ENCODE measurements at places on chromosomes 2 and 18.

DNA sequence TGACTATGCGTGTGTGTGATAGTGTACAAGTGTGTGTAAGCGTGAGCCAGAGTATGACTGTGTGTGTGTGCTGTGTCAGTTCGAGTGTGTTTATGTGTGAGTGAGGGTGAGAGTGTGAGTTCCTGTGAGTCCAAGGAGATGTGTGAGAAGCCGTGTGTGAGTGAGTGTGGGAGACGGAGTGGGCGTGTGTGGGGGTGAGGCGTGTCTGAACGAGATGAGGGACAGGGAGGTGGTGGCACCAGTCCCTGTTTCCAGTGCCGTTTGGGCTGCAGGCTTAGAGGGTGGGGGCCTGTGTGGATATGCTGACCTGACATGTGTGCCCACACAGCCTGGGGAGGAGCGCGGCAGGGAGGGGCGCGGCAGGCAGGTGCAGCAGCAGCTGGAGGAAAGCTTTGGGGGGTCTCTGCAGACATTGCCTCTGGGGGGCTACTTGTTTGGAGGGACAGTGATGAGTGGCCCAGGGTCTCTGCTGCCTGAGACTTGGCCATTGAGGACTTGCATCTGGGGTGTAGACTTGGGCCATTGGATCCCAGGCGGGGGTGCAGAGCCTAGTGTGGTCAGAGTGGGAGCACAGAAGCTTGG is 41.6 kb downstream of the GLI2 start:
- DNase-seq: no peak

DNA sequence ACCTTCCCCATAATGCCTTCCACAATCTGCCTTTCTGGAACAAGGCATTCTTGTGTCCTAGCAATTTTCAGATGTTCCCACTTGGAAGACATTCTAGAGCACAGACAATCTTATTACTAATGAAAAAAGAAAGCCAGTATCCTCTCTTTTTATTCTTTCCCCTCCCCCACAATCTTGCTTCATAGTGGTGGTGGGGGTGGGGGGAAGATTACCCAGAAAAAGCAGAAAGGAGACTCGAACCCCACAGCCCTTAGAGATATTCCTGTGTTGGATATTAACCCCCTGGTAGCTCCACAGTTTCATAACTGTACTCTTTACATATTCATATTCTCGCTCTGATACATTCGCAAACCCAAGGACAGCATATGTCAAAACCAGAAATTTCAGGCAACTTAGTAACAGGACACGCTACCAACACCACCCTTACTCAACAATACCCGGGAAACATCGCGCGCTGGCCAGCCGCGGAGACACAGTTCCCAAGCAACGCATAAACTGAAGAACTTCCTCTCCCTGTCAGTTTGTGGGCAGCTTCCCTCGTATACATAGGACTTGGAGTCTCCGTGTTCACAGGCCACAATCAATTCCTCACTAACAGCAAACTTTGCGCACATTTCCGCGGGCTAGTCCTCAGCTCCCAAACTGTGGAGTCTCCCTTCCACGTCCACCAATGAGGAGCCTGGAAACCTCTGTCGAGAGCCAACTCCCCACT is 793 bp downstream of the NR4A2 start:
- peak; percentile 49 for DNase-seq

DNA sequence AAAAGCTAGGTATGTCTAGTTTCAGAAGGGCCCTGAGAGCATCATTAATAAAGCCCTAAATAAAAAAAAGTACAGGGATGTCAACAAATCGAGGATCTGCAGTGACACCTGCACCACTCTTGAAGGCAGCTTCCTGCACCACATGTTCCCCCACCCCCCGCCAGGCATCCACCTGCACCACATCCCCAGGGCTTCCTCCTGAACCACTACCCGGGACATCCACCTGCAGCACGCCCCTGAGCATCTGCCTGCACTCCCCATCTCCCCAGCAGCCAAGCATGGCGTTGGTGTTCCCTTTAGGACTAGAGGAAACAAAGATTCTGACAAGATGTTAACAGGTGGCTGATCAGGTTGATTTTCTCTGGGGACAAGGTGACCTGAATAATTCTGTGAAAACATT is 55.2 kb downstream of the DLGAP1 start:
- DNase-seq: no peak

GRCh38 chr2:168241208-168241607 is 6.2 kb downstream of the STK39 start:
- DNase-seq: peak; percentile 17

DNA sequence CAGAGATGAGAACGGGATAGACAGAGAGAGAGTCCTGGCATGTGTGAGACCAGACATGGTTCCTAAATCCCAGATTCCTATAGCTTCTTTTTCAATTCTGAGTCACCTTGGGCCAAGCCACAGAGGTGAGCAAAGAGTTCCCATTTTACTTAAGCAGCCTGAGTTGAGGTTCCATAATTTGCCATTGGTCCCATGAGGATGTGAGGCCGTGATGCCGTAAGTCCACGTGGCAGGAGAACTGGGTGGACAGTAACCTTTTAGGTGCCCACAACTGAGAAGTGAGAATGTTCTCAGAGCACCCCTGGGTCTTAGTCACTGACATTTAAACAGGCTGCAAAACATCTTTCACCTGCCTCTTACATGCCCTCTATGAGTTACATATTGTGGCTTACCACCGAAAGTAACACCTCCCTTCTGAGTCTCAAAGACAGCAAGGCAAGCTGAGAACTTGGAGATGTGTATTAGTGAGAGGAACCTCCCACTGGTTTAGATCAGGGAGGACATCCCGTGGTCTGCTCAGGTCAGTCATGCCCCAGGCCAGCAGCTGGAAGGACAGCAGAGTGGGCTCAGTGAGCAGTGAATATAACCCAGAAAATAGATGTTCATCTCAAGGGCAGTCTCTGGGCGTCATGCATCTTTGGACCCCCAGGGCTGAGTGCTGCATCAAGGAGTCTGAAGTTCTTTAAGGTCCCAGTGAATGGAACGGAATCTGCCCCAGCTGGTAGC is 127.9 kb upstream of the LGALSL start:
- DNase-seq: peak; percentile 75

DNA sequence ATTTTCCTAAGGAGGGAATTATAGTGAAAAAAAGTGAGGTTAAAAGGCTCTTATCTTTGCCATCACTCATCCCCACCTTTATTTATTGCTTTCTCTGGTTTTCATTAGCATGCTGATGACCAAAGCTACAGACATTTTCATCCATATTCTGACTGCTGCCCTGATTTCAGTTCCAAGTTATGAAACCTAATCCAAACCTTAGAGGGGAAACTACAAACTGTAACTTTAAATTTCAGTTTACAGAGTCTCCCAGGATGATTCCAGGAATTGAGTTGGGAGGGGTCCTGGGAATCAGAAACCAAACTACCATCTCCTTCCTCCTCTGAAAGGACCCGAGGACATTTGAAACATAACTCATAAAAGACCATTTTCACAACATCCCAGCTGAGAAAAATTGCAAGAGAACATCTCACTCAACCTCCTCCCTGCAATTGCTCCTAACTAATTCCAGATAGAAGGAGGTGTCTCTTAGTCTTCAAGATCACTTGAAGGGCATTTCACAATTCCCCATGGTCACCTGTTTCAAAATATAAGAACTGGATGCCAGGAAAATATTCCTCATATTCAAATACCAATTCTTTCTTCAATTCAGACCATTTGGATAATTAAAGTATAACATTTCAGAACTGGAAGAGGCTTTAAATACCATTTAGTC is 520.6 kb downstream of the TNS1 start:
- DNase-seq: no peak

- no peak for DNase-seq
These were observed 25.4 kb downstream of the PSTPIP2 start for GRCh38 chr18:46046688-46047087.

DNA sequence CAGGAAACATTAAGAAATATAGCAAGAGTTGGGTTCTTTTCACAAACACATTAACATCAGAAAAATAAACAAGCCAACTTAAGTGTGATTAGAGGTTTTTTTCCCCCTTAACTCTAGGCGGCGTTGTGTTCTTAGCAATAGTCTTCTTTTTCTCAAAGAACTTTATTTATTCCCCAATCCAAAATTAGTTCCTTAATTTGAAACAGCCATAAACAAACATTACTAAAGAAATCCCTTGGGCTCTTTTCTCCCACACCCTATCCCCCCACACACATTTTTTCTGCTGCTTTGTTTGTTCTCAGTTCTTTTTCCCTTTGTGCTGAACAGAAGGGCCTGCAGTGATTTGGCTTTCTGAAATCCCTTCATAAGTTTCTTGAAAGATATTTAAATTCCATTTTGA is 13.2 kb upstream of the MYO1B start:
- no peak for DNase-seq

GRCh38 chr2:163736433-163737189 is 803 bp upstream of the FIGN start:
- no peak for DNase-seq

DNA sequence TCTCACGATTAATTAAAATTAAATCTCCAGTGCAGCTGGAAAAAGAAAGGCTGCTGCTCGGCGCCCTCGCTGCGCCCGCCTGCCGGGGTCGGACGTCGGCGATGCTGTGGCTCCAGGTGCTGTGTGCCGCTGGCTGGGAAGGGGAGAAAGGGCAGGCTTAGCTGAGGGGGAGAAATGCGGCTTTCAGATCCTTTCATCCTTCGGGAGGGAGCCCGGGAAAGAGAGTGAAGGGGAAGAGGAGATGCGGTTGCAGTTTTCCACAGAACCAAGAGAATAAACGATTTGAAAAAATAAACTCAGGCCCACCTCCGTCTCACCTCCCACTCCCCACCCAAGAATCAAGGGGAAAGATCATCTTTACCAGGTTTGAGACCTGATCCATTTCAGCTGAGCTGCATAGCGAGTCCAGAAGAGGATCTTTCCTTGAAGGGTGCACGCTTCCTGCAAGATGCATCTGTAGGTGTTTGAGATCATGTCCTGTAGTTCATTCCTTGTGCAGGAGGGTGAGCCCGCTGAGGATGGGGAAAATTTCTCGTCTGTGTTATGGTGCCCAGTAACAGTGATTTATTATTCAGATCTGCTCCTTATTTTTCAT is 495 bp downstream of the TMEM169 start:
- no peak for DNase-seq

DNA sequence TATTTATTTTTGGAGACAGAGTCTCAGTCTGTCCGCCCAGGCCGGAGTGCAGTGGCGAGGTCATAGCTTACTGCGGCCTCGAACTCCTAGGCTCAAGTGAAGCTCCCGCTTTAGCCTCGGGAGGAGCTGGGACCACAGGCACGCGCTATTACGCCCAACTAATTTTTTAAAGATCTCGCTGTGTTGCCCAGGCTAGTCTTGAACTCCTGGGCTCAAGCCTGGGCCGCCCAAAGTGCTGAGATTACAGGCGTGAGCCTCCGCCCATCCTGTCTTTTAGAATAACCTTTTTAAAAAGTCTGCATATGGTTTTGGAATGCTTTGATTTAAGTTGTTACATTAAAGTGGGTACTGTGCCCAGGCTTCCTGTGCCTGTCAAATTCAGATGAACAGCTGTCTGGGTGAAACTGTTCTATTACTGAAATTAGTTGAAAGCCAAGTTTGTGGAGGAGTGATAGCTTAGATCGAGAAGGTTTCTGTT is 944 bp downstream of the RAB3GAP1 start:
- DNase-seq: peak; percentile 43

- DNase-seq: no peak
These were observed 113.6 kb downstream of the CELF4 start for GRCh38 chr18:37452015-37452414.

DNA sequence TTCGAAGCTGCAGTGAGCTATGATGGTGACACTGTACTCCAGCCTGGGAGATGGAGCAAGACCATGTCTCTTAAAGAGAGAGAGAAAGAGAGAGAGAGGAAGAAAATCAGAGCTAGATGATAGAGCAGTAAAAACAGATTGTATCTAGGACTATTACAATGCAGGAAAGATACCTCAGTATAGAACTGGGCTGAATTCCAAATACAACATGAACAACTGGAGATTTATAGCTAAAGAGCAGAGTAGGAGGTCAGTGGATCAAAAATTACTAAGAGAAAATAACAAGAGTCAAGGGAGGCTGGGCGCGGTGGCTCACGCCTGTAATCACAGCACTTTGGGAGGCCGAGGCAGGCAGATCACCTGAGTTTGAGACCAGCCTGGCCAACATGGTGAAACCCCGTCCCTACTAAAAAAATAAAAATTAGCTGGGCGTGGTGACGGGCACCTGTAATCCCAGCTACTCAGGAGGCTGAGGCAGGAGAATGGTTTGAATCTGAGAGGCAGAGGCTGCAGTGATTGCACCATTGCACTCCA is 100.7 kb upstream of the MSH6 start:
- DNase-seq: no peak

DNA sequence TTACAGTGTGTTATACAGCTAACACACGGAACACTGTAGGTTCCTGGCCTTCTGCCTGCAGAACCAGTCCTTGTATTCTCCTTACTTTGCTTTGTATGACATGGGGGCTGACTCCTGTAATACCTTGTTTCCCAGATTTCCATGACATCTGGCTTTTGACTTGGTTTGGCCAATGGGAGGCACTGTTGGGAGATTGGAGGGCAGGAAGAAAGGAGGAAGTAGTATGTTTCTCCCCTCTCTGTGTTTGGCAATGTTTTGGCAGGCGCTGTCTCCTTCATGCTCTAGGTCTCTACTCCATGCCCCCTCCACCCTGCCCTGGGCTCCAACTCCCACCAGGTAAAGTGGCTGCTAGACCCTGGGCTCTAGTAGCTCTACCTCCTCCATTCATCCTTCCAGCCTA is 331.1 kb upstream of the SLC14A2 start:
- no peak for DNase-seq

DNA sequence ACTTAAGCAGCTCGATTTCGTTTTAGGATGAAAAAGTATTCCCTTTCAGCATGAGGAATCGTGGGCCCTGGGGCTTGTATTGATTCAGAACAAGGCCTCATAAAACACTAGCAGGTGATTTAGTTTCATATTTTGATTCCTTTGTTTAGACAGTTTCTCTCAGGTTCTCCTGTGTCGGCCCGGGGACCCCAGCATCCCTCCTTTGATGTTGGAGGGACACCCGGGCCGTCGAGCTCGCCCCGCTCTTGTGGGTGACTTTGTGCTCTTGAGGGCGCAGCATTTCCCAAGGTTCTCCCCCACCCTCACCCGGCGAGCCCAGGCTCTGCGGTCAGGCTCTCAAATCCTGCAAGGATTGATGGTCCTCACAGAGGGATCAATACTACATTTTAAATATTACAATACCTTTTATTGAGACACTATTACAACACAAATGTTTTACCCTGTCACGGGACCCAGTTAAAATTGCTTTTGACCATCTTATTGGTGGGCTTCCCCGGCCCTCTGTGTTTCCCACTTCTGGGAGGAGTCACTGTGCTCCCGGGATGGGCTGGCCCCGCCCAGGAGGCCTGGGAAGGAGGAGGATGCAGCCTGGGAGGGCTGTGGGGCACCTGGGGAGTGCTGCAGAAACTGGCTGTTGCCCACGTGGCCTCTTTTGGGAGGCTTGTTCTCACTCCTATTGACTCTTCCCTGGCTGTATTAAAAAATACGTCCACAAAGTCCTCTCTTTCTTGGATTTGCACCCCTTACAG is 222.6 kb downstream of the INSIG2 start:
- DNase-seq: no peak

- no peak for DNase-seq
These were observed 106.9 kb upstream of the CD302 start for GRCh38 chr2:159904959-159905305.

- no peak for DNase-seq
These were observed 29.2 kb downstream of the CAPN14 start for GRCh38 chr2:31188131-31188530.
